ENCODE measurements at places on chromosomes 4 and X. TPM values are rescaled to one million over a fixed set of nuclear protein-coding genes. Genes with fewer than 3 reads are reported as not detected.

GRCh38 chr4:3253808-3254207, 4.8 kb downstream of the MSANTD1 start:
- no peak for DNase-seq

- no peak for DNase-seq
These were observed 261.6 kb downstream of the ANK2 start for GRCh38 chr4:113311047-113311446.

DNA sequence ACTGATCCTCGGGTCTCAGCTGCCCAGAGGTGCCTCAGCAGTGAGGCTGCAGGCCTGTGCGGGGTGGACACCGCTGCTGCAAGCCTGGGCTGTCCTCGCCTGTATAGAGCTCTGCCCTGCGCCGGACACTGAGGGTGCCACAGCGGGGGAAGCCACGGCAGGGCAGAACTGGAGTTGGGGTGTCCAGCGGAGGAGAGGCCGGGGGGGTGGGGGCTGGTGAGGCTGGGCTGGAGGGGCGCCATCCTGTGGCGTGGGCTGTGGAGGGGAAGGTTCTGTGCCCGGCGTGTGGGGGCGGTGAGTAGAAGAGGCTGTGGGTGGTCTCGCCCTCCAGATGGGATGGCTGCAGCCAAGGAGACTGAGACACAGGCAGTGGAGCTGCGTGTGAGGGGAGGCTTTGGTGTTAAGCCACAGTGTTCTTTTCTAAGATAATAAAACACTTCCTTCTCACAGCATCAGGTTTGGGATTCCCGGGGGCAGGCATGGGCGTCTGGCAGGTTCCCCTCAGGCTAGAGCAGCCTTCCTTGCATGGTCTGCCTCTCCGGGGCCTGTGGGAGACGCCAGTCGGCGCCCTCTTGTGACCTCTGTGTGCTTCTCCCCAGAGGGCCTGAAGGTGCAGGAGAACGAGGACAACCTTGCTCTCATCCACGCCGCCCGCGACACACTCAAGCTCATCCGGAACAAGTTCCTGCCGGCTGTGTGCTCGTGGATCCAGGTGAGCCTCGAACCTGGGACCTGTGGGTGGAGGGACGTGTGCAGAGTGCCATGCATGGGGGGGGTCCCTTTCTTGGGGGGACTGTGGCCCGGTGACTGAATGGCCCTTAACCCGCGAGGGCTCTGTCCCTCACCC, 7.4 kb downstream of the UVSSA start:
- no peak for DNase-seq

- peak; percentile 87 for DNase-seq
These were observed 6.0 kb upstream of the VGLL1 start for GRCh38 chrX:136525738-136526606.

Gene F9
- polyA plus RNA-seq = not detected
